ENCODE measurements at places on chromosomes 2 and 18.
A peak's percentile ranks its signal among the peaks of the same experiment; 100 is the strongest.

DNA sequence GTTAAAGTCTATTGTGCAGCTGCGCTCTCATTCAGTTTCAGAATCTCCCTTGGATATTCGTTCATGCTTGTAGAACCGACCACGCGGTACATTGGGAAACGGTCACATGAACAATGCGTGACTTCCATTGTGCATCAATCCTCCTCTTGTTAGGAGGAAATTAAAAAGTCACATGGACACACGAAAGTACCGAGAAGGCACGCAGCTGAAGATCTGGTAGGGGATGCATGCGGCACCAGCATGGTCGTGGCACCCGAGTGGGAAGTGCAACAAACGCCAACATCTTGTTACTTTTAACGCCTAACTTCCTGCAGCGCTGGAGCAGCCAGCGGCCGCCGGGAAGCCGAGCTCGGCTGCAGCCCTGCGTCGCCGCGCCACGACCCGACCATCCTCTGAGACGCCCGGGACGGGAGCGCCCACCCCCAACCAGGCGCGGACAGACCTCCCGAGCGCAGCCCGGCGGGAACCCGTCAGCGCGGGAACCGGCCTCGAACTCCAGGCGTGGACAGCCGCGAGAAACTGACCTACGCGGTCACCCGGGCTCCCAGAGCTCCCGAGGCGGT lies 412 bp downstream of the OSBPL1A start:
- DNase-seq = peak; percentile 92

DNA sequence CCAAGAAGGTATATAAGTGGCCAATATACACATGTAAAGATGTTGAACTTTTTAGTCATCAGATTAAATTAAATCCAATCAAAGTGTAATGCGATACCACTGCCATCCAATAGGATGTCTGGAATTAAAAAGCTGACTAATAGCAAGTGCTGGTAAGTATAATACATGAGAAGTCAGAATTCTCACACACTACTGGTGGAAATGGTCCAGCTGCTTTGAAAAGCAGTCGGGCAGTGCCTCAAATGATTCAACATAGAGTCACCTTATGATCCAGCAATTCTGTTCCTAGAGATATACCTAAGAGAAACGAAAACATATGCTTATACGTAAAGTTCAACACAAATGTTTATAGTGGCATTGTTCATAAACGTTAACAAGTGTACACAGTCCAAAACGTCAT lies 124.1 kb upstream of the MYT1L start:
- no peak for DNase-seq

DNA sequence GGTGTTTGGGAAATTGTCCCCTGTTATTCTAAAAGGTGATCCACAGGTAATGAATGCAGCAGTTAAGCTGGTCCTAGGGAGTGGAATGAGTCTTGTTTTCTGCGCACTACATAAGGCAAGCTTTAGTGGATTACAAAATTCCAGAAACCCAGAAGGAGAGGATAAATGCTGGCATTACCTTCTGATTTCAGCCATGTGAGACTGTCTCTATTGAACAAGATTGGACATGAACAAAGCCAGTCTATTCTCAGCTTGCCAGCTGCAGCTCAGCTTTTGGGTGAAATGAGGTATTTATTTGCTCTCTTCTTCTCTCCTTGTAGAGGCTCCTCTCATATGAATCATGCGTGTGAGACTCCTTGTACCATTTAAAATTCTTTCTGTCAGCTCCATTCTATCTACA lies 944.9 kb downstream of the CNTNAP5 start:
- DNase-seq = peak; percentile 83

DNA sequence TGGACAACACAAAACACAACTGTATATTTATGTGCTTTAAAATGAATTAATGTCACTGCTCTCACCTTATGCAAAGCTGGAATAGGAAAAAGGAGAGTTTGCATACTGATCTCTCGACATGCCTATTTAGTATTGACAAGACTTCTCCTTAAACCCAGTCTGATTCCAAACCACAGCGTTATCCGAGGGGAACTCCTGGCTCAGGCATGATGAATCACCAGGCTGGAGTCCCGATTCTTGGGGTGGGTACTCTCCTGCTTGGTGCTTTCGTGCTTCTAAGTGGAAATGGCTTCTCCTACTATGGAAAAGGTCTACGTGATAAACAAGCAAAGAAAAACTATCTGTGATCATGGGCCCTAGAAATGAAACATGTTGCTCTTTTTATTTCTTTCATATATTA lies 88.9 kb upstream of the SLC35G4 start:
- DNase-seq = no peak

DNA sequence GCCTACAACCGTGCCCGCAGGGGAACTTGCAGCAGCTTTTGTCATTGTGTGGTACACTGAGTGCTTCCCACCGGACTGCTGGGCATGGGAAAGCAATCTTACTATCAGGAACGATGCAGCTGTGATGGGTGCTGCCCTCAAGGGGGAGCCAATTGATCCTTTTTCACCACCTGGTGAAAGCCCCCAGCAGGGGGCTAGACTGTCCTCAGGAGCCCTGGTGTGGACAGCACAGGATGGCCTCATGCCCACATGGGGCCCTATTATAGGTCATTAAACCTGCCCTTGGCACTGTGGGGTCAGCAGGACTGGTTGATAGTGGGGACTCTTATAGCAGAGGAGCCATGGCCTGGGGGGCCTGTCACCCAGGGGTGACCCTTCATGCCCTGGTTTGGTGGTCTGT lies 172.2 kb downstream of the GLI2 start:
- no peak for DNase-seq

GRCh38 chr2:24400207-24400907 lies 40.0 kb upstream of the ITSN2 start:
- DNase-seq = peak; percentile 57

DNA sequence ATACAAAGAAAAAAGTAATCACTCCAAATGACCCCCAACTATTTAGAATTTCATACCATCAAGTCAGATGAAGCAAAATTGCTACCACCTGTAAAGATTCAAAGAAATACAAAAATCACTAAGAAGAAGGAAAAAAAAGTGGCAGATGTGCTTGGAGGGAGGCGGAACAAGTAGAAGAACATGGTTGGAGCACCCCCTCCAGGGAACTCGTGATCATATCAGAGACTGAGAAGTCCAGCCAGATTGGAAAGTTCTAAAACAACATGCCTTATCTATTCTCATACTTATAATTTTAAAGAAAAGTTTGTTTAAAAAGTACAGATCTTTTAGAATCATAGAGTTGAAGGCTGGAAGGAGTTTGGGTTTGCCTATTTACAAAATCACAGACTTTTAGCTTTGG lies 113.4 kb upstream of the CYP26B1 start:
- DNase-seq = no peak

DNA sequence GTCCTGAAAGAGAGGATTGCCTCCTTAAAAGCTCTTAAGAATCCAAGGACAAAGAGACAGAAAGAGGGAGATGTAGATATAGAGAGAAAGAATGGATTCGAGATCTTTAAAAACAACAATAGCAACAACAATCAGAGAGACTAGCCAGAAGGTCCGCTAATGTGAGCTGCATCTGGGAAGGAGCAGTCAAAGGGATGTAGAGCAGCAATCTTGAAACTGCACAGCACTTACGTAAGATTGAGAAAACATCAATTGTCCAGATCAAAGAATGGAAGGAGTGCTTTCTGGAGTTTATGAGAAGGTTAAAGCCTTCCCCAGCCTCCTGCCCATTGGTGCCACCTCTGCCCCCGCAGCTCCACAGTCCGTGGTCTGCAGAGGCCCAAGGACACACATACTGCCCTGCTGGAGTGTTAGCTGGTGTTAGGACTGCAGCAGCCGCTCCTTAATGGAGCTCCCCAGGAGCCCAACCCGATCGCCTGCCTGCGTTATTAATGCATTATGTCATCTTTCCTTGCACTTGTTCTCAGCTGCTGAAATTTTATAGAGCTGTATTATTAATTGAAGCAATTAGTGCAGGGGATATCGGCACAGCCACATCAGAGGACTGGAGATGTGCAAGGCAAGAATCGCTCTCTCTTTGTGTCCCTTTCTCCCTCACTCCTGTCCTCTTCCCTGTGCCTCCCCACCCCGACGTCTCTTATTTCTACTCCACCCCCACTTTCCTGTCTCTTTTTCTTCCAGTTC lies 94.2 kb upstream of the STPG4 start:
- no peak for DNase-seq

DNA sequence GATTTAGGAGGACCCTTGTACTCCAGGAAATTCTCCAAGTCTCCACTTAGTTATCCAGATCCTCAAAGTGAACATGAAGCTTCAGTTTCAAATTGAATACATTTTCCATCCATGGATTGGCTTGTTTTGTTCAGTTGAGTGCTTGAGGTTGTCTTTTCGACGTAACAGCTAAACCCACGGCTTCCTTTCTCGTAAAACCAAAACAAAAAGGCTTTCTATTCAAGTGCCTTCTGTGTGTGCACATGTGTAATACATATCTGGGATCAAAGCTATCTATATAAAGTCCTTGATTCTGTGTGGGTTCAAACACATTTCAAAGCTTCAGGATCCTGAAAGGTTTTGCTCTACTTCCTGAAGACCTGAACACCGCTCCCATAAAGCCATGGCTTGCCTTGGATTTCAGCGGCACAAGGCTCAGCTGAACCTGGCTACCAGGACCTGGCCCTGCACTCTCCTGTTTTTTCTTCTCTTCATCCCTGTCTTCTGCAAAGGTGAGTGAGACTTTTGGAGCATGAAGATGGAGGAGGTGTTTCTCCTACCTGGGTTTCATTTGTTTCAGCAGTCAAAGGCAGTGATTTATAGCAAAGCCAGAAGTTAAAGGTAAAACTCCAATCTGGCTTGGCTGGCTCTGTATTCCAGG lies at the start of gene CTLA4:
Gene CTLA4, plus strand, starts transcription at position 211 of the 640 bp plus-strand sequence. Its CDS starts 172 bp downstream, at position 383.
- DNase-seq = no peak

DNA sequence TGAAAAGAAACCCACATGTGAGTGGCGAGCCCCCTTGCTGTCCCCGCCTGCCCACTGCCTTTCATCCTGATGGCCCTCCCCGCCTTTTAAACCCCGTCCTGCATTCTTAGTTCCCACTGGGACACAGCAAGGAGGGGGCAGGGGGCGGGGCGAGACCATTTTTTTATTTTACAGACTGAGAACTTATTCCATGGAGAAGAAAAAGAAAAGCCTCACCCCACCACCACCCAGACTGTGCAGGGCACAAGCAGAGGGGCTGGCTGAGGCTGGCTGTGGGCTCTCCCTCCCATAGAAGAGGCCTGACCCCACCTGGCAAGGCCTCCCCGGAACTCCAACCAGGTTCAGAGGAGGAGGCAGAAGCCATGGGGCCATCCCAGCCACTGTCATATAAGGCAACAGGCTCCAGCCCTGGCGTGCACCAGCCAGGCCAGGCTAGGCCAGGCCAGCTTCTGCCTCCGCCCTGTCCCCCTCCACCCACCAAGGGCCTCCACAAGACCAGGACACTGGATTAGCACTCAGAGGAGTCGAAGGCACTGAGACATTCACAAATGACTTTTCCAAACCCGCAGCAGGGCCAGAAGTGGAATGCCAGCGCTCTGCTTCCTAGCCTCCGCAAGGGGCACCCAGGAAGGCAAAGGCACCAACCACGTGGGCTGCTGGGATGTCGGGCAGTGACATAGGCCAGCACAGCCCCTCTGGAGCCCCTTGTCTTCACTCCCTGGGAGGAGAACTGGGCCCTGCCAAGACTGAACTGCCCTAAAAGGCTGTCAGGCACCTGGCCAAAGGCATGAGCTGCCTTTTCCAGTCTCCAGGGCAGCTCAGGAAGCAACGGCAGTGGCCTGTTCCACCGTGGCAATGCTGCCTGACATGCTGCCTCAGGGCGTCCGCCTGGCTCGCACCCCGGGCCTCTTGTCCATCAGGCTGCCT lies 37.5 kb upstream of the SEMA4C start:
- DNase-seq = peak; percentile 70

GRCh38 chr2:233714121-233714520 lies 1.4 kb downstream of the UGT1A5 start:
- no peak for DNase-seq

GRCh38 chr2:7430421-7430868 lies 513.2 kb downstream of the RNF144A start:
- no peak for DNase-seq

DNA sequence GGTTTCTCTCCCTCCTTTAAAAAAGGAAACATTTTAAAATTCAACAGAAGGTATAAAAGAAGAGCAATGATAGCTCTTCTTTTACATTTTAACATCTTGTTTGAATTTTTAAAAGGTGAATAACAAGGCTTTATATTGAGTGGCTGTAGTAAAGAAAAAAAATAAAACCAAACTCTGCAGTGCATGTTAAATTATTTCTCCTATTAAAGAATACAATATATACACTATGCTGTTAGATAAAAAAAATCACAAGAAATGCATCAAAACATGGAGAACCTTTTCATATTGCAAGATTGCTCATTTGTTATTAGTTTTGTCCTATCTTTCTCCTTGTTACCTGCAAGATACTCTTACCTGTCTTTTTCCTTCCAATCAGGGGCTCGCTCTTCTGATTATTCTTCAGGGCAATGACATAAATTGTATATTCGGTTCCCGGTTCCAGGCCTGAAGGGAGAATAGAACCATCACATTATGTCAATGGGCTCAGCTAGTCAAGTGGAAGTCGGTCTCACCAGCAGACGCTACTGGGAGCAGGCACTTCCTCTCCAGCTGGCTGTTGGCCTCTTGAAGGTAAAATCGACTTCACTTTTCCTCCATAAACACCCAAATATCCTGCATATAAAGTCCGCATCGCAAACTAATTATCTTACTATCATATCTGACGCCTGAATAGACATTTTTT lies 61.2 kb downstream of the ATIC start:
- DNase-seq = no peak

DNA sequence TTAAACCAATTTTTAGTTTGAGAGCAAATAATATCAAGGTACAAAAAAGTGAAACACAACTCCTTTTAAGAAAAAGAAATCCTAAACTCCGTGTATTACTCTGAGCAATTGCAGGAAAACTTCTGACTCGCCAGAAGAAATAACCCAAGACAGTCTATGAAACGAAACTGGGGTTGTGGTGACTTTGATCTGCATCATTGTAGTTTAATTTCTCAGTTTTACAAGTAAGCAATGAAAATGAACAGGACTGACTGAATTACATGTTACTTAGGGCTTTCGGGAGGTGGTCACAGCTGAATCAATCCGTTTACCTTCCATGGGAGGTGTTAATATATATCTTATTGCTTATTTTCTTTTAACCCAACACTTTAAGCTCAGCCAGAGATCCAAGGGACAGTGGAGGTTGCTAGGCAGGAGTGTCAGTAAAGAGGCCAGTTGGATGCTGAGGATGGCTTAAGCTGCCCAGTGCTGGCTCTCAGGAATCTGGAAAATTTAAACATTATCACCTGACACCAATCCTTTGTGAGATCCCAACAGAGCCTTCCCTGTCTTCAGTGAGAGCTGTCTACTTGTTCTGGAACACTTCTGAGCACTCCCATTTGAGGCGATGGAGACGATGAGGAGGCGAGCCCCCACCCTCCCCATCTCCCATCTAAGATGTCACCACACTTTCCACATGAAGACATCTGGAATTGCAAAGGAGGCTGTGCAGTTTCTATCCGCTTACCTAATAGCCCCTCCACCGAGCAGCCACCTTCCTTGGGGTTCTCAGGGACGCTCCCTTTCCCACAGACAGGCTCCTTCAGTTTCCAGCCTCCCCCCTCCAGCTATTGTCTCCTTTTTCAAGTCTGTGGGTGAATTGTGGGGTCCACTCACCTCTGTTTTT lies 3.6 kb upstream of the RAB31 start:
- DNase-seq = no peak

GRCh38 chr2:229642371-229642770 lies 72.0 kb downstream of the DNER start:
- no peak for DNase-seq

Data from globus pallidus (tissue), 1 donor.